Epithelial cell of prostate (primary cell): ENCODE measurements at places on chromosomes 1 and 21.

DNA sequence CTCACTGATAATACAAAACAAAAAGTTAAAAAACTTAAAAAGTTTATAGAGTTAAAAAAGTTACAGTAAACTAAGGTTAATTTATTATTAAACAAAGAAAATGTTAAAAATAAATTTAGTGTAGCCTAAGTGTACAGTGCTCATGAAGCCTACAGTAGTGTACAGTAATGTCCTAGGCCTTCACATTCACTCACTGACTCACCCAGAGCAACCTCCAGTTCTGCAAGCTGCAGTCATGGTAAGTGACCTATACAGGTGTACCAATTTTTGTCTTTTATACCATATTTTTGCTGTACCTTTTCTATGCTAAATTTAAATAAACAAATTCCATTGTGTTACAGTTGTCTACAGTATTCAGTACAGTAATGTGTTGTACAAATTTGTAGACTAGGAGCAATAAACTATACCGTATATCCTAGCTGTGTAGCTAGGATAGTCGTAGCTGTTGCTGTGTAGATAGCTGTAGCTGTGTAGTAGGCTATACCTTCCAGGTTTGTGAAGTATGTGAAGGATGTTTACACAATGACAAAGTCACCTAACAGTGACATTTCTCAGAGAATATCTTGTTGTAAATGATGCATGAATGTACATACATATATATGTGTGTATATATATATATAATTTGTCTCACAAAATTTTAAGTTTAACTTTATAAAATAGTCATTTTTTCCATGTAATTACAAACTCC is 140.2 kb downstream of the TGFB2 start:
- no peak for DNase-seq

DNA sequence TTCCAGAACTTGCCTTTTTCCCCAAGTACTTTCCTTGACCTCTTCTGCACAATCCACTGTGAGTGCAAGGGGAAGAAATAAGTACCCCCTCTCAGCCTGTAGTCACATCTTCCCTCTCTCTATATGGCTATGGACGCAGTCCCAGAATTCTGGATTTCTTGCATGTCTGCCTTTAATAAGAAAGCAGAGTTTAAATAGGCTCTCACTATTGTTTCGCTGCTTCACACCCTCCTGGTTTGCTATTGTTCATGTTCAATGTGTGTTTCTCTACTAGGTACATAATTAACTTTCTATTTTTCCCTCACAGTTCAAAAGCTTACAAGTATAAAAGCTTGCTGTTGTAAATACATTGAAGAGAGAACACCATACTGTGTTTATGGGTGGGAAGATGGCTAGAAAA is 181.5 kb upstream of the C1orf105 start:
- DNase-seq, result no peak

DNA sequence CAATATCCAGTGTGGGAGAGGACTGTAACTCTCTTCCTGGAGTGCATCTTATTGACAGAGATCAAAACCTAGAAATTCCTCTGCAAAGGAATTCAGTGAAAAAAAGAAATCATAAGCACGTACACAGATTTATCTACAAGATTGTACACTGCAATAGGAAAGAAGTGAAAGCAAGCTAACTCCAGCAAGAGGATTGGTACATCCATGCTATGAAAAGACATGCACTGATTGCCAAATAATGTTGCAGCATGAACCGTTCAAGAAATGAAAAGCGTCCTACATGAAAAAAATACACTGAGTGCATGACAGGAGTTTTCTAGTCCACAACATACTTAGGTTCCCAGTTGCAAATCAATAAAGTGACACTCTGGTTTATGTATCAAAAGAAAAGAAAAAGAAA is 1.9 kb upstream of the MGST3 start:
- no peak for DNase-seq

DNA sequence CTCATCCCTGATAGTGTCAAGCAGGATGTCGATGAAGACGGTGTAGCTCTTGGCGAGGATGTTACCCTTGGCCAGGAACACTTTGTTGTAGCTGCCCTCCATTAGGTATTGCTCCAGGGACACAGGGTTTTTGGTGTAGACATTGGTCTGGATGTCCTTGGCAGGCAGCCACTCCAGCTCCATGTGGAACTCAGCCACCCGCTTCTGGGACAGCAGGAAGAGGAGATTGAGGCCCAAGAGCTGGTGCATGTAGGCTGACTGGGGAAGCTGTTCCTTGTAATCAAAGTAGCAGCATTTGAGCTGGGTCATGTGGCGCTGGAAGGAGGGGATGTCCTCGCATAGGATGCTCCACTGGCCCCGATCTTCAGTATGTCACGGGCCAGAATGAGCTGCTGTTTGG is 9.5 kb downstream of the IL6R start:
- DNase-seq, result no peak

DNA sequence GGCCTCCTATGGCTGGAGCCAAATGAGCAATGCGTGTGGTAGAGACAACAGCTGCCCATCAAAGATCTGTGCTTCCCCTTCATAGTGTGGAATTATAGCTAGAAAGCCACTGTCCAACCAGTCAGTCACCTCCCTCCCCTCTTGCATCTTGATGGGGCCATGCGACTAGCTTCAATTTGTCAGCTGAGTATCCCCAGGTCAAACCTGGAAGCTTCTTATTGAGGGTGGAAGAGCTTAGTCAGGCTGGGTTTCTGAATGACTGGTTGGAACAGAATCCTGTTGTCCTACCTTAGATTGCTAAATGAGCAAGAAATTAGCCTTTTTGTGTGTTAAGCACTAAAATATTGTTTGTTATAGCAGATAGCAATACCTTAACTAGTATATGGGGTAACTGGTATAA is 625.4 kb downstream of the PTPRC start:
- DNase-seq, result no peak

DNA sequence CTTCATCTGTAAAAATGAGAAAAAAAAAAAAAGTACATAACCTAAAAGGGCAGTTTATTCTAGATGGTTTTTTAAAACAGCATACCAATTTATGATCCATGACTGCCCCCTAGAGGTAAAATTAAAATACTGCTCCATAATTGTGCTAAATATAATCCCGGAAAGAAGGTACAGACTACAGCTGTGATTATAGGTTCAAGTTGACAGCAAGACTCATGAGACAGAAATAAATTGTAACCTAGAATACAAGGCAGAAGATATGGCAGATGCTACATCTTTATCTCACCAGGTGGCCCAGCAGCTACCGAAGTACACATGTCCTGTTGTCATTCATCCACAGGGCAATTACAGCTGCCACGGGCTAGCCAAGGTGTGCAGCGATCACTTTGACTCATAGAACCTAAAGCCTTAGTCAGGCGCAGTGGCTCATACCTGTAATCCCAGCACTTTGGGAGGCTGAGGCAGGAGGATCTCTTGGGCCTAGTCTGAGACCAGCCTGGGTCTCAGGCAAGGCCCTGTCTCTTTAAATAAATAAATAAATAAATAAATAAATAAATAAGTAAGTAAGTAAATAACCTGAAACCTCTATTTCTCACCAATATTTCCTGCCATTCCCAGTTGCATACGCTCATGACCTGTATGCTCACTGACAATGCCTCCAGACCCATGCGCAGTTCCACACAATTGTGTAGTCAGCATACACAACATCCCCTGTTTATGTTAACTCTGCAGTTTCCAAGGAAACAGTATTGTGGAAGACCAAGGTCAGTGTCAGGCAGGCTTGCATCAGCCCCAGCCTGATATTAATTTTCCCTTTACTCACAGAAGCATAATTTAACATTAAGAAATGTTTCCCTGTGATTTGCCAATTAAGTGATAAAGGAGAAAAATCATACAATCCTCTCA is 18.3 kb upstream of the PPIE start:
- no peak for DNase-seq

DNA sequence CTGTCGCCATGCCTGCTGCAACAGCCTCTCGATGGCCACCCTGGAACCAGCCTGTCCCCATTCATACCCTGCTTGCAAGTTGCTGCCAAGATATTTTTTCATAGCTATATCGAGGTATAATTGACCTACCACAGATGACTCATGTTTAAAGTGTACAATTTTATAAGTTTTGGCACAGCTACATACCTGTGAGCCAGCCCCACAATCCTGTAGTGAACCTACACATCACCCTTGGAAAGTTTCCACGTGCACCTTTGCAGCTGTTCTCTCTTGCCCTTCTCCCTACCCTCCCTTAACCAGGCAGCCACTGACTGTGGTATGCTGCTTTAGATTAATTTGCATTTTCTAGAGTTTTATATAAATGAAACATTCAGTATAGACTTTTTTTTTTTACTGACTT is 23.0 kb upstream of the KCNJ6 start:
- DNase-seq, result peak; percentile 37

DNA sequence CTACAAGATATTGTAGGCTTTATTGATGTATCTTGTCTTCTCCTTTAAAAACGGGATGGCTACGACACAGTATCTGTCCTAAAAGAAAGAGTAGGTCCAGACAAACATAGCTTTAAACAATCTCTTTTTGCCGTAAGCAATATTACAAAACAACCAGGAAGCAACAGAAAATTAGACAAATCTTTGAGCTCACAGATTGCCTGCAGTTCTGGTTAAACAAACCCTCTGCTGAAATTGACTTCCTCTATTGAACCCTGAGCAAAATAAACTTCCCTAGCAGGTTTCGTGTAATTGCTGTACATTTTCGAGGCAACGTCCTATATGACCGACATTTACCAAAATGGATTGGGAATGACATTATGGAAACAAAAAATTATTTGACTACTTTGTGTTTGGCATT is 50.6 kb downstream of the CHML start:
- DNase-seq, result no peak

GRCh38 chr1:8350914-8351684 is 33.2 kb downstream of the SLC45A1 start:
- DNase-seq, result no peak

GRCh38 chr21:37380349-37381323 is 14.1 kb downstream of the DYRK1A start:
- DNase-seq, result no peak

DNA sequence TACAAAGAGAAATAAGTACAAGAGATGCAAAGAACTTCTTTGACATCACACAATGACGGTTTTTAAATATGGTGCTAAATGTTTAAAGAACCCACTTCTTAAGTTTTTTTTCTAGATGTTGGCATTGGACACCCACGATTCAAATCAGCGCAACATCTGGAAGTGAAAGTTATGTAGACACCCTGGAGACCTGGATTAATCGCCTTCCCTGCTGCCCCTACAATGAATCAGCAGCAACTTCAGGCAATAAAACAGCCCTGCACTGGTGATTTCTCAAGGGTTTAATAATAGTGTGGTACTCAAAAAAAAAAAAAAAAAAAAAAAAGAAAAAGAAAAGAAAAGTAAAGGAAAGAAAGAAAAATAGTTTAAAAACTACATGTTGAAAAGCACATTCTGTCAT is 248.3 kb downstream of the NUF2 start:
- no peak for DNase-seq

- no peak for DNase-seq
Measured at GRCh38 chr1:234979296-234980279, 149.0 kb downstream of the TOMM20 start.

DNA sequence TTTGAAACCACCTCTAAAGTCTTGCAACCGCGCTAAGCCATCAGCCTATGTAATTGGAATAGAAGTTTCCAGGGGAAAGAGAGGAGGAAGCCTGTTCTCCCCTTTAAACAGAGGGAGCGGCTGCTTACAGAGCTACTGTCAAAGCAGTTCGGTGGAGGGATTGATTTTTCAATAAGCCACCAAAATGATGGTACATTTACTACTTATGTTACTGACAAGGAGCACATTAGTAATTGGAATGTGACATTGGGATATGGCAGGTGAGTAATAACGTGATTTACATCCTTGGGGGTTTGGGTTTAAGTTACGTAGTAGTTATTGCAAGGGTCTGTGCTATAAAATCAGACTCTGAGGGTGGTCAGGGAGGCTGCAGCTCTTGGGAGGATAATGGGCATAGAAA is 257.3 kb downstream of the KAZN start:
- DNase-seq, result no peak

DNA sequence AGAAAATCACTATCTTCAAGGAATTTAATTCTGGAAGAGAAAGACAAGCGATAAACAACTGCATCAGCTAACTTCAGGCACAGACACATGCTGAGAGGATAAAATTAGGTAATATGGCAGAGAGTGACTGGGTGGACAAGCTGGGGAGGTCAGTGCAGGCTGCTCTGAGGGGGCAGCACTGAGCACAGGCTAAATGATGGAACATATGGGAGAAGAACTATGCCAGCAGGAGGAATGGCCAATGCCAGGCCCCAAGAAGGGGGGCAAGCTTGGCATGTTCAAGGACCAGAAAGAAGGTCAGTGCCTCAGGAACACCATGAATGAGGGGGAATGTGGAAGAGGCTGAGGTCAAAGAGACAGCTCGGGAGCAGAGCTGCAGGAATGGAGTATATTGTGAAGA is 190.7 kb upstream of the MAP1LC3C start:
- no peak for DNase-seq

- no peak for DNase-seq
Measured at GRCh38 chr1:118995312-118996016, 7.3 kb upstream of the TBX15 start.

DNA sequence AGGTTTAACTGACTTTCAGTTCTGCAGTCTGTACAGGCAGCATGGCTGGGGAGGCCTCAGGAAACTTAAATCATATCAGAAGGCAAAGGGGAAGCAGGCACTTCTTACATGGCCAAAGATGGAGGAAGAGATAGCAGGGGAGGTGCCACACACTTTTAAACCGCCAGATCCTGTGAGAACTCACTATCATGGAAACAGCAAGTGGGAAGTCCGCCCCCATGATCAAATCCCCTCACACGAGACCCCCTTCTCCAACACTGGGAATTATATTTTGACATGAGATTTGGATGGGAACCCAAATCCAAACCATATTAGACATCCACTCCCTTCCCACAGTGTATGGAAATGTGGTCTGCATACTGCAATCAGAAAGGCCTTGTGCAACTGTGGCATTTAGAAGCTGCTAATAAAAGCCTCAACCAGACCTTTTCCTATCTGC is 148.2 kb downstream of the FCRL5 start:
- DNase-seq, result no peak

DNA sequence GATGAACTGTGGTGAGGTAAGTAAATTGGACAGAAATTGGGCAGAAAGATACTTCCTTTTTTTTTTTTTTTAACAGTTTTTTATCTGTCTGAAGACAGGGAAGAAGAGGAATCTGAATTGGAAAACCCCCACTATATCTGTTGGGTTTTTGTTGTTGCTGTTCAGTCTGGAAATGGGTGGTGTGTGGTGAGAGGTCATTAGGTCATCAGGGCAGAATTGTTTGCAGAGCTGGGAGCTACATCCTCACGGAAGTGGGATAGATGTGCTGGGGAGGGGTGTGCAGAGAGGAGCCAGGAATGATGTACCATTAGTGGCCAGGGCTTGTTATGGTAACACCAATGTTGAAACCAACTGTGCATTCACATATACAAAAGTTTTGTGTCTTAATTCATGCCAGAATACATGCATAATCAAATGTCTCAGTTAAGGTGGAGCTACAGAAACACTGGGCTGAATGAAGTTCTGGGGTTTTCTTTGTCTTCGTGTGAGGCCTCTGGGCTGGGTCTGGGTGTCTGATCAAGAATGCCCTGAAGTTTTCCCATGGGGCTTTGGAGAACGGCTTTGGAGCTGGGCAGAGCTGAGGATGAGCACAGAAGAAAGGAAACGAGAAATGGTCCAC is 12.4 kb downstream of the USP25 start:
- no peak for DNase-seq

- DNase-seq, result no peak
Measured at GRCh38 chr1:2307972-2308371, 79.9 kb downstream of the SKI start.
